ENCODE measurements at places on chromosomes 4 and X.

- DNase-seq, result no peak
Measured at GRCh38 chr4:123516576-123516975, 120.0 kb downstream of the SPRY1 start.

DNA sequence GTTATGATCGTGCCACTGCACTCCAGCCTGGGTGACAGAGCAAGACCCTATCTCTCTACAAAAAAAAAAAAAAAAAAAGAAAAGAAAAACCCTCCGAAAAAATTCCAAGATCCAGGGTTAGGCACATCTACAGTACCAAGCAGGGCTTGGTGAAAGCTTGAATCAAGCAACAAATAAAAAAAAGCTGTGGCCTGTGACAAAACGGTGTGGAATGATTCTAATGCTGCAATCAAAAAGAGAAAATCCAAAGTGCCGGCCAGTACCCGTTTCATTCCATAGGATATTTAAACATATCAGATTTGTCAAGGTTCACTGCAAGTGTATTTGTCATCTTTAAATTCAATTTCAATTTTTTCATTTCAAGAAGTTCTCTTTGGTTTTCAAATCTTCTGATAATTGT lies 20.5 kb downstream of the RWDD4 start:
- DNase-seq, result no peak

- DNase-seq, result no peak
Measured at GRCh38 chr4:175953960-175954521, 111.6 kb upstream of the WDR17 start.

GRCh38 chrX:551306-551705 lies 79.3 kb upstream of the SHOX start:
- DNase-seq, result no peak

DNA sequence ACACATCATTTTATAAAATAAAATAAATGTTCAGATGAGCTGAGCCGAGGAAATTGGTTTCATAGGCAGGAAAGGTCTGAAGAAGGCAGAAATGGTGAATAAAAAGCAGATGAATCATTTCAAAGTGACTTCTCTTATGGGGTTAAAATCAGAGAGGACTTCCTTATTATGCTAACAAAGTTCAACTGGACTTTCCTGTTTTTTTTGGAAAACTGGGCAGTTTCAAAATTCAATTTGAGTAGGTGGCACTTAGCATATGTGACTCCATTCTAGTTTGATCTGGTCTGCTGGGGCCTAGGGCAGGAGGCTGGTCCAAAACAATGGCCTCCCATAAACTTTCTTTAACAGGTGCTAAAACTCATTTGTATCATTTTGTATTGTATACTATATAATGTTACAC lies 1794.9 kb upstream of the TENM3 start:
- no peak for DNase-seq

GRCh38 chr4:76035141-76035540 lies 729 bp downstream of the CXCL11 start:
- DNase-seq, result no peak

- no peak for DNase-seq
Measured at GRCh38 chr4:164572877-164573279, 181.1 kb upstream of the SMIM31 start.

GRCh38 chr4:84875636-84876371 lies 90.7 kb downstream of the WDFY3 start:
- no peak for DNase-seq

GRCh38 chrX:19121466-19121865 lies 802 bp downstream of the ADGRG2 start:
- DNase-seq, result no peak

DNA sequence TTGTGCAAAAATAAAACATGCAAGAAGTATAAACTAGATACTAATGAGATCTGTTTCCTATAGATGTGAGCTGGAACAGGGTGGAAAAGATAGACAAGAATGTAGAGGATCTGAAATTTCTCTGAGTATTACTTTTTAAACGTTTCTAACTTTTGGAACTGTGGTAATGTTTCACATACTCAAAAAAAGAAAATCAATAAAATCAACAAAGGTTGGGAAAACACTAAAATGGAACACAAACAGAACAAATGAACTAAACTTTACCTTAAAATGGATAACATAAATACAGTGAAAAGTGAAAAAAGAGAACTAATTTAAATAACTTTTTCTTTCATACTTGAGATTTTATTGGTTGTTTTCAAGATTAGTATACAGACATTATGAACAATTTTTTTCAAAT lies 32.0 kb upstream of the MBNL3 start:
- no peak for DNase-seq

DNA sequence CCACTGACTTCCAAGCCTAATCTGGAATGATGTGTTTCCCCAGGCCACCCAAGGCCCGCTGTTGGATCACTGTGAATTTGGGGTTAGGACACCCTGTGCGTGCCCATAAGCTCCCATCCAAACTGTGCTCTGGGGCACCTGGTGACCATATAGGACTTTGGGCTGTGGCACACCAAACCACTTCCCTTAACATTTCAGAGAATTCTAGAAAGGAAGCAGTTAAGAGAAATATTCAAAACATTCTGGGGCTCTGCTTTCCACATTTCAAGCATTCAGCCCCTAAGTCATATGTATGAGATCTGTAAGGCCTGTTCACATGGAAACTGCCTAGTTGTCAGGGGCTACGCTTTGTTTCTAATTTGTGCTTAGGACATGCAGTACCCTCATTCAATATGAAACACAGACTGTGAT lies 14.4 kb downstream of the VGLL1 start:
- DNase-seq, result no peak

GRCh38 chrX:133774807-133775206 lies 210.6 kb downstream of the GPC3 start:
- DNase-seq, result no peak

DNA sequence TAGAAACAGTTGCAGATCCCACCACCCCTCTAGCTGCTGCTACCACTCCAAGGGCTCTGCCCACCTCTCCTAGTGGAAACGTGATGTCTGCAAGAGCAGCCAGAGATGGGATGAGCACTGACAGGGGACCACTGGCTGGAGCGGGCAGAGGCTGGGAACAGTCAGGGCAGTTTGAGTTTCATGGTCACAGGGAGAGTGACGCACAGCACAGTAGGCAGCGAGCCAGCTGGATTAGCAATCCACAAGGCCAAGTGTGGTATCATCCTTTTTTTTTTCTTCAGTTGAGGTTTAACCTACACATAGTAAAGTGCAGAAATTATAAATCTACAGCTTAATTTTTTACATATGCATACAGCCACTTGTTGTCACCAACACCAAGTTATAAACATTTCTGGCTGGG lies 6.4 kb upstream of the SCML2 start:
- no peak for DNase-seq

GRCh38 chr4:2070421-2071251 lies 11.5 kb downstream of the NAT8L start:
- no peak for DNase-seq

- no peak for DNase-seq
Measured at GRCh38 chrX:129777218-129778030, 2.3 kb upstream of the SASH3 start.

DNA sequence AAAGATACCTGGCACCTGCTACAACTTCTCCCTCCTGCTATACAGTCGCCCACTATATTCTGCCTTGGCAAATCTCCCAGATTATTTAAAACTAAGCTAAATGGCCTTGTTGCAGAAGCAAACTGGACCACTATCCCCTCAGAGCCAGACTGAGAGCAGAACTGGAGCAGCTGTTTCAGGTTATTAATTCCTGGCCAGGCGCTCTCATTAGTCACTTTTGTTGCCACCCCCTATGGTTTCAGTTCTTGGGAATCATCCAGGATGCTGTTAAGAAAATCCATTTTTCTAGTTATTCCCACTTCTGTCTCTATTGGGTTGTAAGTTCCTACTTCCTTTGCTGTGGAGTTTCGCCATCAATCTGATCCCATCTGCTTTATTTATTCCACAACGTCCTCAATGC lies 30.1 kb downstream of the ADGRA3 start:
- DNase-seq, result no peak

DNA sequence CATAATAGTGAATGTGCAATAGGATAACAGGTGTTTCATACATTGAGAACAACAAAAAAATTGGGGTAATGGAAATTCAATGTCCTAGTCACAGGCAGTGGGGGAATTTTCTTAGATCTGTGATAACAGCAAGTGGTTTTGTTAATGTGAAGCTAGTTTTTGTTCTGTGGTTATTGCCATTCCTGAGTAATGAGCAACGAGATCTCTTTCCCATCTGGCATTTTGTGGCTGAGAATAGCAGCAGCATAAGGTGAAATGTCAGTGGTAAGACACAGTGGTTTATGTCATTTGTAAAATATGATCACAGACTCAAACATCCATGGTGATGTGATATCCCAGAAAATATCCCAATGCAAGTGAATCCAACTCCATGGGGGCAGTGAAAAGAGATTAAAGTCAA lies 497.5 kb downstream of the KCNIP4 start:
- DNase-seq, result no peak

DNA sequence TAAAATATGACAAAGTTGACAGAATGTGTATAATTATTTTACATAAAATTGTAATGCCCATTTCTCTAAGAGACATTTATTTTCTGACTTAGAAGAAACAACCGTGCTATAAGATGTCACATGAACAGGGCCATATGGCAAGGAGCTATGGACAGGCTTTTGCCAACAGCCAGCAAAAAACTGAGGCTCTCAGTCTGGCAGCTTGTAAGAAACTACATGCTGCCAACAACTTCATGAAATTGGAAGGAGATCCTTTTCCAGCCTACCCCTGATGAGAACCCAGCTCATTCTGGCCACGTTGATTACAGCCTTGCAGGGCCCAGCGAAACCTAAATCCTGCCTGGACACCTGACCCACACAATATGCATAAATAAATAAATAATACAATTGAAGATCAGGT lies 250.3 kb upstream of the ARSJ start:
- DNase-seq, result no peak

DNA sequence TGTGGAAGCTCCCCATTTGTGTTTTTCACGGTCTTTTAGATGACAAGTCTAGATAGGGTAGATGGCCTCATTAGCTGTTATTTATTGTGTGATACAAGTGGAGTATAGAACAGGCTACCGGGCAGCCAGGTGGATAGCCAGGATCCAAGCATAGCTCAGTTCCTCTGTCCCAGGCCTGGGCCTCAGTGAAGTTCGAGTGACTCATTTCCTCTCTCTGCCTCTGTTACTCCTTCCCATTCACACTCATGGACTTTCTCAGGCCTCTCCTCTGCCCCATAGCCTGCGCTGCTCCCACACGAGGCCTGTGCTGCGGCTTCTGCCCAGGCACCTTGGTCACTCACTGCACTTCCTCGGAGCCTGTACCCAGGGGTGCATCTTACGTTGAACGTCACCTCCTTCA lies 54.5 kb downstream of the TENM3 start:
- DNase-seq, result no peak

DNA sequence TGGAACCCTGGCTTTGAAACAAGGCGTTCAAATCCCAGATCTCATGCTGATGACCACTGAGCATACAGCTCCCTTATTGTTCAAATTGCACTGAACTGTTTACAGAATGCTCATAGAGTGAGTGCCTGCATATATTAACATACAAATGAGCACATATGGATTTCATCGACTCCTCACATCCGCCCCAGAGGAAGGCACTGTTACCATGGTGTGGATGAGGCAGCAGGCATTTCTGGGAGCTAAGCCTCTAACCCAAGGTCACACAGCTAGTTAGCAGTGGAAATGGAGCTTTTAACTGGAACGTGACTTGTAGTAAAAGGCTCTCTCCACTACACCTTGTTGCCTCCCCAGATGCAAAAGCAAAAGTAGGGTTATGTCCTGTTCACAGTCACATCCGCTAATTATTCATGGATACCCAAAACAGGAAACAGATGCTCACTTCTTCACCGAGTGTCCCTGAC lies 289.7 kb downstream of the STK32B start:
- no peak for DNase-seq

DNA sequence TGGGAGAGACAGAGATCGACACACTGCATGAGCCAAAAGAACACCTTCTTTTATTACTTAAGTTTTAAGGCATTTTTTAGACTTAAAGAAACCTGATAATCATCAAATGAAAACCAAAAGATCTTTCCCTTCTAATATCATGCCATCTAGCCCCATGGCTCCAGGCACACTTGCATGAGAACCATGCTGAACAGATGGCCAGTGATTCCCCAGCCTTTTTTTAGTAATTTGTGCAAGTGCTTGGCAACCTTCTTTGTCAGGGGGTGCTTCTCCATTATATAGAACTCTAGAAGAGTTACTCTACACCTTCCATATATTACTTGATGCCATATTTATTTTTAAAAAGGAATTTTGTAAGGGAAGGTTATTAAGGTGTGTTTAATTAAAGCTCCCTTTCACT lies 182.2 kb upstream of the TEX13C start:
- DNase-seq, result no peak

DNA sequence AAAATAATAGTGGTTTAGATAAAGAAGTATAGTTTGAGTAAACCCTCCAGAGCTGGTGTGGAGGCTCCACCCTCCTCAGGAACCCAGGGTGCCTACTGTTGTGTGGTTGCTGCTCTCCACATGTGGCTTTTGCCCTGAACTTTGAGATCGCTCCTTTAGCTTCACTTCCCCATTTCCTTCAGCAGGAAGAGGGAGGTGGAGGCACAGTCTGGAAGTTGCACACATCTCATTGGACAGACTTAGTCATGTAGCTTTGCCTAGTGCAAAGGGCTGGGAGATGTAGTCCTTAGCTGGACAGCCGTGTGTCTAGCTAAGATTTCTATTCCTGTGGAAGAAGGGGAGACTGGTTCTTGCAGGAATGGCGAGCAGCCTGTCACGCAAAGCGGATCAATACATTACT lies 37.9 kb downstream of the RGS12 start:
- DNase-seq, result no peak

DNA sequence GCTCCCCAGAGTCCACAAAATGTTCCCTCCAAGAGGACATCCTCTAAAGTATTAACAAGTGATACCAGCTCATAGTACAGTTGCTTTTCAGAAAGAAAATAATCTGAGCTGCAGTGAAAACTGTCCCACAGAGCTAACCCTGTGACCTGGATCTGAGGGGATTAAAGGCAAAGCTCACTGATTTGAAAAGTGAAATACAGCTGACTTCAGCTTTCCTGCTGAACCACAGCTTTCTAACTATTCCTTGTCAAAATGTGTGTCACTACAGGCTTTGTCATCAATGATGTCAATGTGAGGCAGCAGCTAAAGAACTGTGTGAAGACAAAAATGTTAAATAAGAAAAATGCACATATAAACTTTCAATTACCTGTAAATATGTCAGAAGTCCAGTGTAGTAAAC lies 36.9 kb downstream of the DCHS2 start:
- DNase-seq, result no peak

DNA sequence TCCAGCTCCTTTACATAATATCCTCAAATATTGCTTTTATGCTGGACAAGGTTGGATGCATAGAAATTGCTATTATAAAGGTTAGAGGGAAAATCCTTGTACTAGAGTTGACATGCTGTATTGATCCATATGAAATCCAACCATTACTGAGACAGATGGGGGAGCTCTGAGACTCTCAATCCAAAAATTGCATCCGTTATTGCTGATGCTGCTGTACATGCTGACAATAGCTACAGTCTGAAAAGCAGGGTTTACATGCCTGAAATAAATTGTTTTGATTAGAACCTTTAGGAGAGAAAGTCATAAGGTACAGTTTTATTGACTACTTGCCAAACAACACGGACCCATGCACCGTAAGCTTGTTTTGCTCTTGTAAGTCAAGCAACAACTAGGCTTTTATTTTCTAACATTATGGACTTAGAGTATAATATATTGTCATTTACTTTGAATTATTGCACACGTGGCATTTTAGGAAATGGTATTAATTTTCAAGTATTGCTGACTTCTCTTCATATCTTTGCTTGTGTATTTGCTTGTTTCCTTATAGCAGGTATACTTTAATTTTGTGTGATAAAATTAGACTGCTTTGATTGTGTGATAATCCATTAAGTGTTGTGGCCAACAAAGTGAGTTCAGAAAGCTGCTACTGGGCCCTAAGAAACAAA lies 1365.2 kb downstream of the STIM2 start:
- DNase-seq, result no peak
